ENCODE measurements at places on chromosomes 7 and 10.

- no peak for DNase-seq
Measured at GRCh38 chr10:100370714-100371481, 23.9 kb downstream of the SCD start.

- no peak for DNase-seq
Measured at GRCh38 chr10:123886292-123886691, 5.3 kb downstream of the CPXM2 start.

DNA sequence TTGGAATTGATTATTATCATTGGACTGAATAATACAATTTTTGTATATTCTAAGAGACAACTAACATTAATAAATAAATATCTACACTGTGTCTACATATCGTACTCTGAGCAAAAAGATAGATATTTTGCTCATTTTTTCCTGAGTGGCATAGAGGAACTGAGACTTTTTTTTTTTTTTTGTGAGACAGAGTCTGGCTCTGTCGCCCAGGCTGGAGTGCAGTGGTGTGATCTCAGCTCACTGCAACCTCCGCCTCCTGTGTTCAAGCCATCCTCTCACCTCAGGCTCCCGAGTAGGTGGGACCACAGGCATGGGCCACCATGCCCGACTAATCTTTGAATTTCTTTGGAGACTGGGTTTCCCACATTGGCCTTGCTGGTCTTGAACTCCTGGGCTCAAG is 14.0 kb downstream of the KMT2E start:
- DNase-seq = no peak

GRCh38 chr7:155944901-155945300 is 132.6 kb upstream of the SHH start:
- DNase-seq = no peak

DNA sequence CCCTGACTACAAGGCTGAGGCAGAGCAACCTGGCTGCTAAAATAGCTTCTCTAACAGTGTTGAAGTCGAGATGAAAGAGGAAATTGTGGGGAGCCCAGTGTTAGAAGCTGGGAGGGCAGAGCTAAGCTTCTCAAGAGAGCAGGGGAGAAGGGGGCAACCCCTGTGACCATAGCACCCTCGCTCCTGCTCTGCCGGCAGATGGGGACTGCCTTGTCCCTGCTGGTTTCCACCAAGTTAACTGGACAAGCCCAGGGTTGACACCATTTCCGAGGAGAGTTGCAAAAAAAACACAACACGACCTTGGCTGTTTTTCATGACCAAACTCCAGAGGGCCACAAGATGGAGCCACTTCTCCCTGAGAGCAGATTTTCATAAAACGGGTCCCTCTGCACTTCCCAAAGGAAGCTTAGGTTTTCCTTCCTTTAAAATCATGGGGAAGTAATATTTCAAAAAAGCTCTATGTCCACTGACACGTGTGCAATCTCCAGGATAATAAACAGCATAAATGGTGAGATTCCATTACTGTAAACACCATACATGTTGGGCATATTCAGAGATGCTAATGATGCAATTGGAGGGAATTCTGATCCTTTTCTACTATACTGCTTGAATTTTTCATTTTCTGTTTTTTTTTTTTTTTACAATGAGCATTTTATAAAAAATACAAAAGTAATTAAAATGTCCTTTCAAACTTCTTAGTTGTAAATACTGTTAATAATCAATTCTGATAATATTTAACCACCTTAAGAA is 140.4 kb downstream of the PIP4K2A start:
- DNase-seq = no peak

- DNase-seq = no peak
Measured at GRCh38 chr7:25215694-25216335, 12.5 kb downstream of the NPVF start.

Data from NCI-H2171 (cell line).